ENCODE measurements at places on chromosomes 2 and 18.

DNA sequence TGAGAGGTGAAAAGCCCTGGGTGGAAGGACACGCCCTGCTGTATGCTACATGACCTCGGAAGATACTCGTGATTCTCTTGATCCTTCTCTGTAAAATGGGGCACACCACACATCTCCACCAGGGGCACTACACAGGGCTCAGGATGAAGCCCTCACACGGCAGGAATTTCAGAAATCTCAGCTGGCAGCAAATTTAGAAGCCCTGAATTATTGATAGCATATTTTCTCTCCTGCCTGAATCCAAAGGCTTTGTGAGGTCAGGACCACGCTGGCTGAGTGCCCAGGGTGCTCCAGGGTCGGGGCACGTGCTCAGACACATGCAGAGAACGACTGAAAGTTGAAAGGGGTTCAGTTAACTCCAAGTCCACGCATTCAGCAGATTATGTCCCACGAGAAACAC lies 42.1 kb upstream of the GALR1 start:
- peak; percentile 28 for DNase-seq

- no peak for DNase-seq
Observed at GRCh38 chr18:48827291-48828193, 123.2 kb downstream of the SMAD7 start.

- no peak for DNase-seq
Observed at GRCh38 chr2:200199005-200199404, 107.5 kb upstream of the SPATS2L start.

GRCh38 chr2:102674370-102674769 lies 55.0 kb downstream of the SLC9A2 start:
- no peak for DNase-seq

- DNase-seq = no peak
Observed at GRCh38 chr18:74331404-74331803, 15.8 kb downstream of the C18orf63 start.

DNA sequence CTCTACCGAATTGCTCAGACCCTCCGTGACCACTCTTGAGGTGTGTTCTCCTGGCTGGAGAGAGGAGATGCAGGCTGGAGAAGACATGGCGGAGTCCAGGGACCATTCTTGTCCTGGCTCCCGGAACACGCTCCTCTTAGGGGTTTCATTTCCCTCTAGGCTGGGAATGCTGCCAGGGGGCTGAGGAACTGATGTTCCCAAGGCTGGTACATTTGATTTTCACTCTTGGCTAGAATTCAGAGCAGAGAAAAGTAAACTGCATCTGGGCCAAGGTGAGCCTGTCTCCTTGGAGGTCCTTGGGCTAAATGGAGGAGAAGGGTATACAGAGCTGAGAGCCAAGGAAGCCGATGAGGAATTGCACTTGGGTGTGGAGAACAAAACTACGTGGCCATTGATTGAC lies 28.2 kb upstream of the LBH start:
- DNase-seq = no peak

- DNase-seq = no peak
Observed at GRCh38 chr18:75875559-75875958, 448.1 kb upstream of the SMIM21 start.

GRCh38 chr2:202932425-202933138 lies 20.5 kb downstream of the CARF start:
- no peak for DNase-seq

Measured in effector CD4-positive, alpha-beta T cell (primary cell).